ENCODE measurements at places on chromosomes 4 and X.

DNA sequence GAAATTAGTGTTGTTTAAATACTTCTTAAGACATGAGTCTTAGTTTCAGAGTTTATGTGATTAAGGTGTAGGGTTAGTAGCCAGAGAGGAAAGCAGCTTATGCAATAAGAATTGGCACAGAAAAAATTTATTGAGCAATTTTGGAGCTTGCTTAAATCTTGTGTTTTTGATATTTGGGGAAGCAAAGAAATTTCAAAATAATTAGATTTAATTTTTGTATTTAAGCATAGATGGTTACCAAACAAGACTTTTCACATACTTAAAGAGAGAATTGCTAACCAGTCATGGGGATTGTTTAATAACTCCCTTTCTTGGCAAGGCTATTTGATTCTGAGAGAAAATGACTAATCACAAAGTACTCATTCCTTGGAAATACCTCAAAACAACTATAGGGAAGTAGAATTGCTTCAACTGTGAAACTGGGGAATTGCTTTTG lies 202.0 kb upstream of the GRID2 start:
- DNase-seq: no peak

DNA sequence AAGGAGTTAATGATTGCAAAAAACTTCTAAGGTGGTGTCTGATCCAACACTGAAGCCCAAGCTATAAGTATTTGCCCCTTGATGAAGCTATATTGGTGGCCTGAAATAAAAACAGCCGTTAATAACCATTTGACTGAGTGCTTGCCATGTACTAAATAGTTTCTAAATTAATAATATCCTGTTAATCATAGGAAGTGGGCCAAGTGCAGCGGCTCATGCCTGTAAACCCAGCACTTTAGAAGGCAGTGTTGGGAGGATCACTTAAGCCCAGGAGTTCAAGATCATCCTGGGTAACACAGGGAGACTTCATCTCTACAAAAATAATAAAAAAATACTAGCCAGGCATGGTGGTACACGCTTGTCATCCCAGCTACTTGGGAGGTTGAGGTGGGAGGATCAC lies 8.3 kb downstream of the NDP start:
- no peak for DNase-seq

DNA sequence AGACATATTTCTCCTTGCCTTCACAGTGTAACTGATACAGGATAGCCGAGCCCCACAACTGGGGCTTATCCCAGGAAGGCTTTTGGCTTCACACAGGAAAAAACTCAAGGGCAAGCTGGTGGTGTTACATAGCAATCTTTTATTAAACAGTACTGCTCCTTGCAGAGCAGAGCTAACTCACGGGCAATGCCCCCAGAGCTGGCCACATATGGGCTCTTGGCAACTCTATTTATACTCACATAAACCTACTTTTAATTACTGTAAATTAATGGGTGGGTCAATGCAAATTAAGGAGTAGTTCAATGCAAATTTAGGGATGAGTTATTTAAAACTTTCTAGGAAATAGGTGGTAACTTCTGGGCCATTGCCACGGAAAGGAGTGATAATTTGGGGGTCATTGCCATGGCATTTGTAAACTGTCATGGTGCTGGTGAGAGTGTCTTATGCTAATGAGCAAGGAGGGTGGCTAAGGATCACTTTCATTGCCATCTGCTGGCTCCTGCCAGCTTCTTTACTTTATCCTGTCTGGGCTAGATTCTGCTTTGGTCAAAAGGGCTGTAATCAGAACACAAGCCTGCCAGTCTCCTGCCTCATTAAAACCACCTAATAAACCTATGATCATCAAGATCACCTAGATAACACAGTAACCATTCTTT lies 288.8 kb downstream of the CENPC start:
- no peak for DNase-seq

DNA sequence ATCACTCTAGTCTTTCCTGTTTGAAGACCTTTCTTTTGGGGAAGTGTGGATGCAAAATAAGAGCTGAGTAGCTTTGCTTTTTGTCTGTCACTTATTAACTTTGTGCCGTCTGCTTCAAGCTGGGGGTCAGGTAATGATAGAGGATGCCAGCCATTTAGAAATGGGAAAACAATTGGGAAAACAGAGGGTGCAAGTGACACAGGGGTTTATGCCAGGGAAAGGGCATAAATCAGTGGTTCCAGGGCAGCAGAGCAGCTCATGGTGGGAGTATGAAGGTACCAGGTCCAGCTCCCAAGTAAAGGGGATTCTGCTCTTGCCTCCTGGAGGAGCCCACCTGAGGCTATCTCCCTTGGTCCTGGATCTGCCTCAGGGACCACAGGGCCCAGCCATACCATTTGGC lies 91.9 kb upstream of the GPR50 start:
- DNase-seq: no peak

- no peak for DNase-seq
Observed at GRCh38 chr4:101777431-101777830, 13.1 kb upstream of the BANK1 start.

GRCh38 chr4:158778156-158778711 lies 9.4 kb downstream of the FNIP2 start:
- no peak for DNase-seq

DNA sequence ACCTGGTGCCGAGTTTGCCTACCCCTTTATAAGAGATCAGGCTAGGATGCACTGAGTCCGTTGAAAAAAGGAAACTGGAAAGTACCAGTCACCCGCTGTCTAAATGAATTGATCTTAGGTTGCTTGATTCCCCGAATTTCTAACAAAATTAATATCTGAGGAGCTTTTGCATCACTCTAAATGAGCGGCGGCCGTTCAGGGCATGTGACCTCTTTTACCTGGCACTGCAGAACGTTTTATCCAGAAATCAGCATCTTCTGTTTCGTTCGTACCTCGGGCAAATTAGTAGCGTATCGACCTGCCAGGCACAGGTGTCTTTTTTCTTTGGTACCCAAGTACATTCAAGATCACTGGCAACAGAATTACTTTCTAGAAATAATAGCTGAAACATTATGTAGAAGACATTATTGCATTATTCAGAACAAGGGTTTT lies 876 bp downstream of the KLHL2 start:
- DNase-seq: peak; percentile 41

GRCh38 chr4:71584585-71584984 lies 199.3 kb downstream of the GC start:
- no peak for DNase-seq

DNA sequence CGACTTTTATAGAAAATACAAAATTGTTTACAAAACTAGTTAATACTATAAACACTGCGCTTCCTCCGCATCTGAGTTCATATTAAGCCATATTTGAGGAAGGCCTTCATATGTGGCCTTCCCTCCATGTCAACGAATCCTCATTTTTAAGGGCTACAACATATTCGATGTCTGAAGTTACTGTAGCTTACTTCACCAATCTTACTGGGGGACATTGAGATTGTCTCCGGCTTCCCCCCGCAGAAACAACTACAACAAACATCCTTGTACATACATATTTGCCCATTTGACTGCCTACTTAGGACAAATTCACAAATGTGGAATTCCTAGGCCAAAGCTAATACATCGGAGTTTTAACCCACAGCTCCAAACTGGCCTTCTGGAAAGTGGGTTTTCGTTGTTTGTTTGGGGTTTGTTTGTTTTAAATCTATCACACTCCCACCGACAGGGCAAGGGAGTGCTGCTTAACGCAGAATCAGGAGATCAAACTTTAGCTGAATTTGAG lies 581 bp upstream of the FAM114A1 start:
- DNase-seq: no peak

- DNase-seq: no peak
Observed at GRCh38 chr4:133714211-133714610, 487.4 kb downstream of the PABPC4L start.

DNA sequence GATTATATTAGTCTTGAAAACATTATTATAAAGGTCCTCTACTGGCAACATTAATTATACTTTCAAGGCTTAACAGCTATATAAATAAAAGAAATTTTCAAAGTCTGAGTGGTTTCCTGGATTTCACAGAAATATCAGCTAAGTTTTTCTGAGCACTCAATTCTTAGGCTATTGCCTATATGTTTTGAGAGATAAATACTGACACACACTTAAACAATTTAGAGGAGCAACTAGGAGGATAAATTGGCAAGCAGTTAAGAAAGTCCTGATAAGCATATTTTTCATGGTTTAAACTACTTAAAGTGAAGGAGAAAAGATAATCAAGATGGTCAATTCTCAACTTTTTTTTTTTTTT lies 2.7 kb upstream of the MGARP start:
- no peak for DNase-seq

GRCh38 chrX:8034058-8034457 lies 106.8 kb upstream of the PNPLA4 start:
- no peak for DNase-seq
